ENCODE measurements at places on chromosomes 5 and 9.

DNA sequence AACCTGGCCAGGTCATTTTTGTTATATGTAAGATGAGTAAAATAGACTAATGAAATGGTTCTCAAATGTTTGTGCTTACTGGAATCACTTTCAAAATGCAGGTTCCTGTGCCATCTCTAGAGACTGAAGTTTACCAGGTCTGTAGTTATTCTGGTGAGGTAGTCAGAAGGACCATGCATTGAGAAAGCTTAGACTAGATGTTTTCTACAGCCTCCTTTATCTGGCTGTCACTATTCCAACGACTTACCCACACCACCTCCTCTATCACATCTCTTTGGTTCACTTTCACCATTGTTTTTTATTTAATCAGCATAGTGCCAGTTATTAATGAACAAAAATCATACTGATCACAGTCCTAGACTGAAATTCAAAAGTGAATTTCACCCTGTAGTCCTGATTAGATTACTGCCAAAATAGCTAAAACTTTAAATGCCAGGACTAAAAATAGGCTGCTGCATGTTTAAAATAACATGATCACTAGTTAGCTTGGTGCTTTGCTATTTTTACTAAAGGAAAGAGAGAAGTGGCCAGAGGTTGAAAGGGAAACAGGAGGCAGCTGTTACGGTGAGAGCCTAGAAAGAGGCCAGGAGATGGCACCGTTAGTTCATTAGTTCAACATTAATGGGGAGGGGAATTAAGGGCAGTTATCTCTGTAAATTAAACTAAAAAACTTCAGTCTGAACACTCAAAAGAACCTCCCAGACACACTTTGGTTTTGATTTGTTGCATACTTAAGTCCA, 13.9 kb upstream of the FNIP1 start:
- DNase-seq = no peak

- no peak for DNase-seq
Measured at GRCh38 chr9:127263664-127264063, 910 bp upstream of the GARNL3 start.

- DNase-seq = no peak
Measured at GRCh38 chr5:82538339-82539034, 260.3 kb upstream of the RPS23 start.

- no peak for DNase-seq
Measured at GRCh38 chr5:73327908-73328455, 120.6 kb downstream of the FOXD1 start.

- no peak for DNase-seq
Measured at GRCh38 chr5:128413356-128413755, 124.7 kb downstream of the FBN2 start.

GRCh38 chr5:132651838-132652469, 6.0 kb upstream of the IL13 start:
- DNase-seq = no peak

DNA sequence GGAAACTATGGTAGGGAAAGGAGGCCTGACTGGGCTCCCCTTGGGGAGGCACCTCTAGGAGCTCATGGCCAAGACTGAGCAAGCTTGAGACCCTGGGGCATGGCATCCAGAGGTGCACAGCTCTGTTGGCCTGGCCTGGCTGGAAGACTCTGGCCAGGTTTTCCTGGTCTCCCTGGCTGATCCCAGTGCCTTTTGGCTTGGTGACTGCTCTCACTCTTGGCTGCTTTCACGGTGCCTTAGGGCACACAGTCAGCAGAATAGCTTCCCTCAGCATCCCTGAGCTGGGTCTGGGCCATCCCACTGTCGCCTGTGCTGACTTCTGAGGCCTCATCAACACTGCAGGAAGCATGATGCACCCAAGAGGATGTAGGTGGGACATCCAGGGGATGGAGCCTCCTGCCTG, 13.4 kb upstream of the DELE1 start:
- DNase-seq = no peak

GRCh38 chr9:2227144-2227867, 212.2 kb downstream of the SMARCA2 start:
- DNase-seq = no peak

DNA sequence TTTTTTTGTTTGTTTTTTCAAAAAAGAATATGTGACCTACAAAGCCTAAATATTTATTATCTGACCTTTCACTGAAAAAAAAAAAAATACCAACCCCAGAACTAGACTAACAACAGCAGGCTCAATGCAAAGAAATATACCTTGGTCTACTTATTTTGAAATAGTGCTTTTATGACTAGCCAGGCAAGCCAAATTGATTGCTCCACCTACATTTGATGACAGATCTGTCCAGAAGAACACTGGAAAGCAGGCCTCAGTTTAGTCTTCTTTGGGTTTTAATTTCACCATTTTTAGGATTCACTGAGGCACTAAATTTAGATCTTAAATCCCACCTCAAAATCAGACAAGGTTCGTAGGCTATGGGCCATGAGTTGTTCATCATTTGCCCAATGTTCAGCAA, 97.3 kb downstream of the PLPP1 start:
- no peak for DNase-seq

- DNase-seq = no peak
Measured at GRCh38 chr5:147377682-147378081, 132.2 kb downstream of the DPYSL3 start.

DNA sequence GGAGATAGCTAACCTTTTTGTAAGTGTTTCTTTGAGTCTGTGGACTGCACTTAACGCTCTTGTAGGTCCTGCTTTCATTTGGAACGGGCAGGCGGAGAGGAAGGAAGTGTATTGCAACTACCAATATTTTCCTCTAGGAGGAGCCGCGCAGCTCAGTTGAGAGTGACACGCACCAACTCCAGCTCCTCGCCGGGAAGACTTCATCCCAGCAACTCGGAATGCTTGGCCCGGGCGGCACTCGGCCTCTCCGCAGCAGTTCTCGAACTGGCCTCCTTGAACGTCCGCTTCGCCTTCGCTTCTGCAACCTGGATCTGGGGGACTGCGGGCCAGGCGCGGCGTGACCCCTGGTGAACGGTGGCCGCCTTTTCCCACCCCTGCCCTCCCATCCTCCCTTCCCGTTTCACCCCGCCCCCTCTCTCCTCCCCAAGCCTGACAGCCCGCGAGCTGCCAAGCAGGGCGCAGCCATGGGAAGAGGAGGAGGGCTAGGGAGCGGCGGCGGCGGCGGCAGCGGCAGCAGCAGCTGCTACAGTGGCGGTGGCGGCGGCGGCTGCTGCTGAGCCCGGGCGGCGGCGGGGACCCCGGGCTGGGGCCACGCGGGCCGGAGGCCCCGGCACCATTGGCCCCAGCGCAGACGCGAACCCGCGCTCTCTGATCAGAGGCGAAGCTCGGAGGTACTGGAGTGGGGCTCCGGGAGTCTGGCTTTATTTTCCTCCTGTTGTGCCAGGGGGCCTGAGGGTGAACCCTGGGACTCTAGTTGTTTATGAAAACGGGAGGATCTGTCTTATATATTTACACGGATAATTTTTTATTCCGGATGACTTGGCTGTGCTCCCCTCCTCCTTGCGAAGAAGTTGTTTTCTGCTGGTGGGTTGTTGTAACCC, at the start of gene GHR:
TSS of gene GHR (plus strand) at position 155 of the 881 bp plus-strand sequence. CDS start 142,436 bp downstream, outside the sequence.
- peak; percentile 21 for DNase-seq

- DNase-seq = no peak
Measured at GRCh38 chr9:33014665-33015014, 10.4 kb upstream of the DNAJA1 start.

GRCh38 chr9:126781186-126782052, 23.4 kb upstream of the ZBTB43 start:
- peak; percentile 81 for DNase-seq

DNA sequence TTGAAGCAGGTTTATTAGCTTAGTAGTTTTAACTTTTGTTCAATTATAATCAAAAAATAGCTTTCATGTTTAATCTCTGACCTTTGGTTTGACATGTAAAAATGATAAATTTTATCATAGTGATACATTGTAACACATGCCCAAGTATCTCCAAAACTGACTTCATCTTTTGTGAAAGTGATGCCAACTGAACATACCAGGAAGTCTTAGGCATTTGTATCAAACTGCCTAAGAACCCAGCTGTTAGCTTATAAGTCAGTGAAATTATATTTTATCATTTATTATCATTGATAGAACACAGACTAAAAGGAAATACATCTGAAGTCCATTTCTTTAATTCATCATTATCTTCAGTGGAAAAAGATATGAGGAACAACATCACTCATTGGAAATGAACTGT, 39.1 kb downstream of the NIPBL start:
- no peak for DNase-seq

- no peak for DNase-seq
Measured at GRCh38 chr9:108234811-108235210, 621.0 kb downstream of the ACTL7B start.

DNA sequence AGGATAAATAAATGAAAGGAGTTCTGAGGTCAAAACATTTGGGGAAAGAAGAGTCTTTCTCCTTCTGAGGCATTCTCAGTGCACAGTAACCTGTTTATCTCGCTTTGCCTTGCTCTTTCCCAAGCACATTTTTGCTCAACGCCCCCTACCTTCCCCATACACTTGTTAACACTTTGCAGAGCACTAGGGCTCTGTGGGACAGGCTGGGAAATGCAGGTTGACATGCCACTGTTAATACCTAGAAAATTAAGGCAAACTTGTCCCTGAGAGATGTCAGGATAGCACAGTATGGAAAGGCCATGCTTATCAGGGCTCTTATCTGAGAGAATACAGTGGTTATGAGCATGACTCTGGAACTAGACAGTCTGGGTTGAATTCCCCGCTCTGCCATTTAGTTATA, 152.0 kb downstream of the DOCK8 start:
- DNase-seq = no peak

GRCh38 chr5:52073993-52074689, 690.9 kb downstream of the ISL1 start:
- no peak for DNase-seq

DNA sequence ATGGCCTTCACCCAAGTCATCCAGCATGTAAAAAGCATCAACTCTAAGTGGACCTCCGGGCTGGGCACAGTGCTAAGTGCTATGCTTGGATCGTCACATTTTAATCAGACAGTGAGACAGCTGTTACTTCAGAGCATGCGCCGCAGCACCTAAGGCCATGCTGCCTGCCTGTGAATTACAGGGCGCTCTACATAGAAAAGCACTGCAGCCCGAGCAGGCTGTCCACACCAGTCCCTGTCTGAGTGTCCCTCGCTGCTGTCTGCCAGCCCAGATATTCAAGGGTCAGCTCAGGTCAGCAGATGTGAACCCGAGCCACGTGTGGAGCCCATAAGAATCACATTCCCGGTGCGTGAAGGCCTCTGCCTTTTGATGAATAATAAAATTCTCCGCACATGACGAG, 37.1 kb downstream of the AK8 start:
- DNase-seq = no peak

- DNase-seq = no peak
Measured at GRCh38 chr5:5353681-5354080, 68.8 kb upstream of the ICE1 start.

GRCh38 chr5:67978171-67978570, 237.4 kb upstream of the PIK3R1 start:
- no peak for DNase-seq

DNA sequence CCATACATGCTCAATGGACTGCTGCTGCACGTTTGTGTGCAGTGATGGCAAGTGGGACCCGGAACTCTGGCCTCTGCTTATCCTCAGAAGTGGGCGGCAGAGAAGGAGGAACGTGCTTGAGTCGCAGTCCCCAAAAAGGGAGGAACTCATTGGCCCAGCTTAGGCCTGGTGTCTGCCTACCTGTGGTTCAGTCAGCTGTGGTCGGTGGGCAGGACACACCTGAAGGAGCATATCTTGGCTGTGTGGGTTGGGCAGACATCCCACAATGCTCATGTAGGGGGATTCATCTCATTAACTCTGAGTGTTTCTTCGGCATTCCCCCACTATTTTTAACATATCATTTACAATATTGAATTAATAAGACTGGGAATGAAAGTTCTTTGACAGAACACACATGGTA, 122.9 kb upstream of the IL12B start:
- no peak for DNase-seq

DNA sequence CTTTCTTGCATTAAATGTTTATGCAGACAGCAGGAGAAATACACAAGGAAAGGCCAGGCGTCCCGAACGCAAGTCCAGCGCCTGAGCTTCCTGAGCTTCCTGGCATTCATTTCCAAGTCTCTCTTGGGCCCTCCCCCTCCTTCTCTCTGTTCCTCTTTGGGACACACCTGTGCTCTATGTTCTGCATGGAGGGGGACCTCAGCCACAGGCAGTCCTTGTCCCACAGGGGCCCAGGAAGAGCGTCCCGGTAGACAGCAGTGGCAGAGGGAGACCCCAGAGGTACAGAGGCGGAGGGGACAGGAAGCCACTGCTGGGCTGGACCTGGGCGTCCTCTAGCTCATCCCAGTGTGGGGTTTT, 221.3 kb downstream of the C9orf50 start:
- DNase-seq = no peak

GRCh38 chr9:37105234-37105633, 15.1 kb upstream of the ZCCHC7 start:
- DNase-seq = no peak

- DNase-seq = no peak
Measured at GRCh38 chr9:35816708-35817107, 1.9 kb upstream of the HINT2 start.

DNA sequence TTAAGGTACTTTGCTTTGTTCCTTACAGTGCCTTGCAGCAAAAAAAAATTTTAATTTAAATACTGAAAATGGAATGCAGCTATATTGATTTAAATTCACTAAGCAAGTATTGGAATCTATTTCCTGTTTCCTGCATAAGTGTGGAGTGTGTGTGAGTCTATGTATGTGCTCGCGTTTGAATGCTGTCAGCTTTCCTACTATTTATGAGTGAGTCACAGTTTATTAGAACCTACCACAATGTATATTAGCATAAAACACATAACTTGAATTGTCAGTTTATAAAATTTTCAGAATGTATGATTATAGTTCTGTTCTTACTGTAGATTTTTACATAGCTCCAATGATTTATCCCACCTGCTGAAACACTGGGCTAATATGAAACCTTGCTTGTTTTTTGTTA, 302.1 kb downstream of the NR2F1-AS1 start:
- no peak for DNase-seq

DNA sequence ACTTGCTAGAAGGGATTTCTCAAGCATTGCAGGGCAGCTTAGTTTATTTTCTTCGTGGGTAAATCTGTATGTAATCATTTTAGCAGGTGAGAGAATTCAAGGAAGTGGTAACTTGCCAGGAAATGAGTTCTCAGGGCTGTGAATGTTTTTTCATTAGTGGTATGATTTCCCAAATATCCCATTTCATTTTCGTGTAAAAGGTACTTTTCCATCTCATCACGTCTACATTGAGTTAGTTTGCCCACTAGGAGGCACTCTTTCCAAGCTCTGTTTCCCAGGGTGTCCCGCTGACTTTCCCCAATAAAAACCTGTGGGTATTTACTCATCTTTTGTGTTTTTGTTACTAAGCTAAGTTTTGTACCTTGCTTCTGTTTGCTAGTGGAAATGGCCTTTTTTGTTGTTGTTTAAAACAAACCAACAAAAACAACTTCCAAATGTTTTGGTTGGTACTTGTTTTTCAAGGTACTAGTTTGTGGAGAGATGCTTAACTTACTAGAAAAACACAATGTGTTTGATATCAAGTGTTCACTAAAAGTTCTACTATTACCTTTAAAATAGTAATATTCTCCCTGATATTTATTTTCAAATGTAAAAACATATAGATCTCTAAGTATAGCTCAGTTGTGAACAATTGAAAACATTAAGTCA, 373.6 kb downstream of the ADGRV1 start:
- peak; percentile 21 for DNase-seq

All from stimulated activated naive CD8-positive, alpha-beta T cell treated with anti-CD3 and anti-CD28 coated beads, Interleukin-15, amount 100 ng/mL, for 72 hours (primary cell).